ENCODE measurements at places on chromosomes 1 and 21.

GRCh38 chr1:27804791-27805190 lies 25.8 kb upstream of the PPP1R8 start:
- no peak for DNase-seq

DNA sequence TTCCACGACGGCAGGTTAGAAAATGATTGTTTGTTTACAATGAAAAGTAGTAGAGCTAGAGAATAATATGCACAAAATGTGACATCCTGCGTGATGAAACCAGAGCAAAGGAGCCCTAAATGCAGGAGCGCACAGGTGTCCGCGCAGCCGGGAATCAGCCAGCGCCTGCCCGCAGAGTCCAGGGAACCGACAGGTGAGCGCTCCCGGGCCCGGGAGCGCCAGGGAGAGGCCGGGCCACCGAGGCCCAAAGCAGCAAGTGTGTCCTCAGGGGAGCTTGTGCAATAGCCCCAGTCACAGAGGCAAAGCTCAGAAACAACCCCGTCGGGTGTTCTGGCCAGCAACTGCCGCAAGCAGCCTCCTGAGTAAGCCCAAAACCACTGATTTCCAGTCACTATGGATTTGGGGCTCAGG lies 789 bp upstream of the GALE start:
- no peak for DNase-seq

DNA sequence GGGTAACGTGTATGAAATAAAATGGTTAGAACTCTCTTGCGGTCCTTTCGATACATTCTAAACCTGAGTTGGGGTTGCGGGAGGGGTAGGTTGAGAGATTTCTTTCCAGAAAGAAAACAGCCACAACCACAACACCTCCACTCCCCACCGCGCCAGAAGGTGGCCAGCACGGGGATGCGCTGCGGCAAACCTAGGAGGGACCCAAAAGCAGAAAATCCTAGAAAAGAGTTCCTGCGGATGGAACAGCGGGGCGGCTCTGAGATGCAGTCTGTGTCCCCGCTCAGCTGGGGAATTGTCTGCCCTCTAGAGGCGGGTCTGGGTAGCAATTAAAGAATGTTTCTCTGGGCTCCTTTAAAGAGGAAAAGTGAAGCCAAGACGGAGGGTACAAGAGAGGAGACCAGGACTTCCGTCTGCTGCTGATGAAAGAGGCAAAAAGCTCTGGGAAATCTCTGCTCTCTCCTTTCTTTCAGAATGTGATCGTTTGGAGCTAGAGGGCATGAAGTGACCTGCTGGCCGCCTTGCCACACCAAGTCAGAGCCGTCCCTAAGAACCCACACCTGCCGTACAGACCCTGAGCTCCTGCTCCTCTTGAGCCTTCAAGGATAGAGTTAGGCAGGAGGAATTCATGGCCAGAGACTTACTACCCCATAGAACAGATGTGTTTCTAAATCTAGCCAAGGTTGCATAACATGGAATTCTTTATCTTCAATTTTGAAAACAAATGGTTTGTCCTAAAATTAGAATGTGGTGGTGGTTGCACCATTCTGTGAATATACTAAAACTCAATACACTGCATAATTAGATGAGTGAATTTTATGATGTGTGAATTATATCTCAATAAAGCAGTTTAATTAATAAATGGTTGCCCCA lies 46.5 kb upstream of the COA6 start:
- peak; percentile 62 for DNase-seq

DNA sequence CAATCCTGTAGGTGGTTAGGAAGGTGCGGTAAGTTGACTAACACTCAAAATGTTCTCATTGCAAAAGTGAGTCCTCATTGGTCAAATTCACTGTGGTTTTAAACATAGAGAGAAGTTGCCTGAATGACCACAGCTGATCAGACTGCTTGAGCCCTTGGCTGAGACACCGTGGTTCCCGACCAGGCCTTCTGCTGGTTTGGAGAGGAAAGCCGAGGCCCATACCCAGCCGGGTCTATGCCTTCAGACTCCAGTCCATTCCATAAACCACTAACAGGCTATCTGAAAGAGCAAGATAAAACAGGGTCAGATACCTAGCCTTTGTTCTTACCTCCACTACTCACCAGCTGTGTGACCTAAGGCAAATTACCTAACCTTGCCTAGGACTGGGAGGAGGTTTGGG lies 133.9 kb downstream of the LMX1A start:
- no peak for DNase-seq

- no peak for DNase-seq
Observed at GRCh38 chr1:170240409-170240808, 94.7 kb downstream of the NTMT2 start.

GRCh38 chr1:164804366-164804765 lies 245.4 kb downstream of the PBX1 start:
- no peak for DNase-seq

GRCh38 chr1:200243042-200243437 lies 166.8 kb downstream of the ZNF281 start:
- DNase-seq: no peak

GRCh38 chr21:37061926-37062592 lies 10.8 kb downstream of the PIGP start:
- no peak for DNase-seq

- no peak for DNase-seq
Observed at GRCh38 chr1:49307457-49307856, 530.8 kb upstream of the BEND5 start.

DNA sequence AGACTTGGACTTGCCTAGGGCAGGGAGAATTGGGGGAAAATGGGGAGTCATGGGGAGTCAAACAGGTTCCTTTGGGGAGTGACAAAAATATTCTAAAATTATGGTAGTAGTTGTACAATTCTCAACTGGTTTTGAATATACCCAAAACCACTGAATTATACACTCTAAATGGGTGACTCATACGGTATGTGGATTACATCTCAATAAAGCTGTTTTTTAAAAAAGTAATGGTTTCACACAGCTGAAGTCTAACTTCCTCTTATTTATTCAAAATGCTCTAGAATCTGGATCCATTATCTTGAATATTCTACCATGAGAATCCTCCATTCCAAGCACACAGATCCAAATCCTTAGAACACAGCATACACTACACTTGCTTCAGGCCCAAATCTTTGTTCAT lies 11.1 kb downstream of the EIF4G3 start:
- no peak for DNase-seq

DNA sequence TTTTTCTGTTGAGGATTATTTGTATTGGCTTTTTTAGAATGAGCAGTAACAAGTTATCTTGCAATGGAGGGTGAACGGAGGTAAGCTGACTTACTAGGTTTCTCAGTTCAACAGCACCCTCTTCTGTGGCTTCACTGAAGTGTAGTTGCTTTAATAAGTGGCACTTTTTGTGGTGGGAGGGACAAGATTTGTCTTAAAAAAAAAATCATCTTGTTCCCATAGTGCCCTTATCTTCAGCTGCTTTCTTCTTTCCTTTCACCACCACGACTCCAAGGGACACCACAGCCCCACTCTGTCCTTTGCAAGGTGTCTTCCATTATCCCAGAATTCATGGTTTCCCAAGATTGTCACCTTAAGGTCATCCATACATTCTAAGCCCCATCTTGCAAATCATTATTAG lies 92.9 kb downstream of the PIGK start:
- peak; percentile 83 for DNase-seq

GRCh38 chr1:24157918-24158481 lies 15.1 kb upstream of the IL22RA1 start:
- no peak for DNase-seq

GRCh38 chr1:116318897-116319296 lies 54.1 kb upstream of the ATP1A1 start:
- DNase-seq: no peak

GRCh38 chr1:94953746-94954145 lies 26.8 kb upstream of the CNN3 start:
- DNase-seq: peak; percentile 40
